ENCODE measurements at places on chromosomes 7 and 10. TPM values are rescaled to one million over a fixed set of nuclear protein-coding genes. Genes with fewer than 3 reads are reported as not detected.

DNA sequence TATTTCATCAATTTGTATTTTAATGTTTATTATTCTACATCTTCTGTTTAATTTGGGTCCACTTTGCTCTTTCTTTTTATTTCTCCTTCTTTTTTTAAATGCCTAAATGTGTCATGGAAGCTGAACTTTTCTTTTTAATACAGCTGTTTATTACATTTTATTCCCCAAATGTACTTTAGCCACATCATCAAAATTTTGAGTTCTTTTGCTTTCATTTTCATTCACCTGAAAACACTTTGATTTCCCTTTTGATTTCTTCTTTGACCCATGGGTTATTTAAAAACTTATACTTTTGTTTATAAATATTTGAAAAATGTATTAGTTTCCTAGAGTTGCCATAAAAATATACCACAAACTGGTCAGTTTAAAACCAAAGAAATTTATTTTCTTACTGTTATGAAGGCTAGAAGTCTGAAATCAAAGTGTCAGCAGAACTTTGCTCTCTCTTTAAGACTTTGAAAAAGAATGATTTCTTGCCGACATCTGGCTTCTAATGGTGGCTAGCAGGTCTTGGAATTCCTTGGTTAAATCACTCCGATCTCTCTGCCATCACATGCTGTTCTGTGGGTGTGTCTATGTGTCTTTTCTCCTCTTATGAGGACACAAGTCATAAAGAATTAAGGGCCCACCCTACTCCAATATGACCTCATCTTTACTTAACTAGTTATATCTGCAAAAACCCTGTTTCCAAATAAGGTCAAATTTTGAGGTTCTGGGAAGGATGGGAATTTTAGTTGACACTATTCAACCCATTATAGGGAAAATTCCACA, 225.5 kb downstream of the ANKRD7 start:
- DNase-seq = no peak

DNA sequence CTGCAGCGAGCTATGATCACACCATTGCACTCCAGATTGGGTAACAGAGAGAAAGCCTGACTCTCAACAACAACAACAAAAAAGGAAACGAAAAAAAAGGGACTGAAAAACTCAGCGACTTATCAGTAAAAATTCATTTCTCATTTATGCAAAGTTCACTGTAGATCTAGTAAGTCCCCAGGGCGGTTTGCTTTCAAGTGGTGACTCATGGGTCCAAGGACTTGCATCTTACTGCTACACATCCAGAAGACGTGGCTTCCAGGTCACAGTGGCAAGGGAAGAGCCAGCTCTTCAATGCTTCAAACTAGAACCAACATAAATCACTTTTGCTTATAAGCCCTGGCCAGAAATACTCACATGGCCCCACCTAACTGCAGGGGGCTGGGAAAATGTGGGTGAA, 178.3 kb upstream of the AUTS2 start:
- no peak for DNase-seq

GRCh38 chr10:74823791-74824183, 2.6 kb upstream of the KAT6B start:
- no peak for DNase-seq

EVX1 gene
- not detected for polyA plus RNA-seq

DCLRE1A gene
- 6.3 TPM for polyA plus RNA-seq

MYPN gene
- polyA plus RNA-seq = not detected

SPDYE8 gene
- 0.16 TPM for polyA plus RNA-seq

Data from CD8-positive, alpha-beta memory T cell (primary cell).